ENCODE measurements at places on chromosomes 1 and 21.

GRCh38 chr1:42128964-42129363 lies 24.2 kb upstream of the GUCA2B start:
- no peak for DNase-seq

GRCh38 chr1:78570539-78570938 lies 49.7 kb upstream of the IFI44L start:
- DNase-seq, result no peak

DNA sequence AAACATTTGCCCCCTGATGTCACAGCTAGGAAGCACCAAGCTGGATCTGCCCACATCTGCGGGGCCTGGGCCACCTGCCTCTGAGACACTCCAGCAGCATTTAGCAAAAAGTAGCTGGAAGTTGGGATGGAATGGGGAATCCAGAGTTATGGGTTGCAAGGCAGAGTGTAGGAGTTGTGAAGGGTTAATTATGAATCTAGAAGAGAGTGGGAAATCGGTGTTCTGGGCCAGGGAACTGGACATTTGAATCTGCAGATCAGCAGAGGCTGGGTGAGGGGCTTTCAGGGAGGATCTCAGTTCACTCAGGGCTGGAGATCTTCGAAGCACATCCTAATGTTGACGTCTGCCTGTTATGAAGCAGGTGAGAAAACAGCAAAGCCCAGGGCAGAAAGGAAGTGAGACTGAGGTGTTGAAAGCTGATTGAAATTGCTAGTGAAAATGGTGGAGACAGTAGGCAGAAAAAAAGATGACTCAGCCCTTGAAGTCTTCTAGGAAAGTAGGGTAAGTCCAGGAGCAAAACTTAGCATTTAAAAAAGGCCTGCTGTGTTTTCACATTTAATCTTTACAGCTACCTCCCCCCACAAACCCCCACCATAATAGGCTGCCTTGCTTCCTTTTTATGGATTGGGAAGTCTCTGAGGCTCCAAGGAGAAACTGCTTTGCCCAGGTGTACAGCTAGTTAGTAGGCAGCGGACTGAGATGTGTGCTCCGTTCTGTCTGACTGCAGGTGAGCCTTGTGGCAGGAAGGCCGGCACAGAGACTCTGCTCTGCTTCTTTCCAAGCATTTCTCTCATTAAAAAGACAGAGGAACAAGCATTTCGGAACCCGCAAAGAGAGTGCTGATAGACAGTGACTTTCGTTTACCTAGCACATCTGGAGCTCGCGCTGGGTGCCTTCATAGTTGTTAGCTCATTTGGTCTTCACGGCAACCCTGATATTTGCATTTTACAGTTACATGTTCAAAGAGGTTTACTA lies 7.2 kb downstream of the VANGL1 start:
- DNase-seq, result no peak

DNA sequence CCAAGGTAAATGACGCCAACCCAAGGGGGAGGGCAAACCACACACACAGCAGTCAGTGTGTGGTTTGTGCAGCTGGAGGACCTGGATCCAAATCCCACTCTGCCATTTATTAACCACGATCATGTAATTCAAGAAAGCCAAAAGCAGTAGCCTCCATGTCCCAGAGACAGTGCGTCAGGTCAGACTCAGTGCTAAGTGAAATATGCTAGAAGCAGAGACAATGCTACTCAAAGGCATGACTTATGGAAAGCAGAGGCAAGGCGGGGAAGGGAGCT lies 13.6 kb downstream of the TTC39A start:
- DNase-seq, result no peak

DNA sequence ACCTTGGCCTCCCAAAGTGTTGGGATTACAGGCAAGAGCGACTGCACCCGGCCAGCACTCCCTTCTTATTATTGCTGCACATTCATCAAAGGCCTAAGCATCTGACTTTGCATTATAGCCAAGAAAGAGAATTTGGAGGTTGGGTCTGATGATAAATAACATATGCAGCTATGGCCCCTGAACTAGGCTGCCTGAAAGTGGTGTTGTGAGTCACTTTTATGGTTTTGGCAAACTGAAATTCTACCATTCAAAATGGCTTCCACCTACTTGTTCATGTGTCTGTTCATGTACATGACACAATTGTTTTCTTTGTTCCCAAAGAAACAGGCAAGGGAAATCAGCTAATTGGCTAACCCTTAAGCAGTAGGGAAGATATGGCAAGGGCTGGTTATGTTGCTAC lies 25.0 kb upstream of the UAP1 start:
- no peak for DNase-seq

DNA sequence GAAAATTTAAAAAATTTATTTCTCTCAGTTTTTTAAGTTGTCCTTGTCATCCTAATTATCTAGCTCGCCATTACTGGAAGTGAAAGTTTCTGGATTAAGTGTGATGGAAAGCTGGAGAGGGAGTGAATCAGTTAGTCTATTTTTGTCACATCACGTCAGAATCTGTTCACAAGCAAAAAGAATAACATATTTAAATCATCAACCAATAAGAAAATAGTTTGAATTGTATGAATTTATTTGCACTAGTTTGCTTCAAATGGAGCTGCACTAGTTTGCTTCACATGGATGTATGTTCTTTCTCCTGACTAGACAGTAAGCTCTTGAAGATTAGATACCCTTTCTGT lies 22.8 kb downstream of the PHC2 start:
- no peak for DNase-seq

DNA sequence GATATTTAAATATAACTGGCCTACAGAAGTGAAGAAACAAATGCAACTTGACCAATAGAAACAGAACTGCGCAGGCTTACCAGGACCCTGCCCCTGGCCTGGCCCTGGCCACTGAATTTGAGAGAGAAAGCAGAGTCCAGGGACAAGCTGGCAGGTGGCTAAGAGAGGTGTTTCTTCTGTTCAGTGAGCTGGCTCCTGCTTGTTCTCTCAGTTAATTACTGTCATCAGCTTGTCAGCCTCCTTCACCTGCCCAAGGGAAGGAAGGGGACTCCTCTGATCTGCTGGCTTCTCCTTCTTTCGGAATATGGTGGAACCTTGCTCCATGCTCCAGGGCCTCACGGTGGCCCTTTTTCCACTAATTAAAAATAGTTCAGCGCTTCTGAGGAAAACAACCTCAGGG lies 388.4 kb downstream of the DISC1 start:
- no peak for DNase-seq

DNA sequence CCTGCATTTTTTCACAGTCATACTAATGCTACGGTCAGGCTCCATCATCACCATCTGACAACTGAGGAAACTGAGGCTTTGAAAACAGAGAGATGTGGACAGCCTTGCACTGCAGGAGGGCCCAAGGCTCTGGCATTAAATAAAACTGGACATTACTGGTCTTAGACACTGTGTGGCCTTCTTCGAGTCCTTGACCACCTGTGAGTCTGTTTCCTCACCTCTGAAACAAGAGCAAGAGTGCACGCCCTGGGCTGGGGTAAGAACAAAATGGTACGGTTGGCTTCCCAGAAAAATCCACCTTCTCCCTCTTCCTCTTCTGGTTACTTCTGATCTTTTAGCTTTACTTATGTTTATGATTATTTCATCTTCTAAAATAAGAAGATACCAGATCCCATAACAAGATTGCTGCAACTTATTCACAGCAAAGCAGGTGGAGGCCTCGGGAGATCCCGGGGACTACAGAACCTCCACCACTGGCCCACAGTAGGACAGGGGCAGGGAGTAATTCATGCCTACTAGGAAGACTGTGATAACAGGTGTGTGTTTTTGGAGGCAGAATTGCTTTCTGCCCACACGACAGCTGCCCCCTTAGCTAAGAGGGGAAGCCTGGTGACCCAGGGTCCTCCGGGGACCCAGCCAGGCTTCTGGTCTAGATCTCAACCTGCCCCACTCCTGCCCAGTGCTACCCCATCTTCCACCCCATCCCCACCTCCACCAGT lies 156.4 kb upstream of the EDN2 start:
- no peak for DNase-seq

DNA sequence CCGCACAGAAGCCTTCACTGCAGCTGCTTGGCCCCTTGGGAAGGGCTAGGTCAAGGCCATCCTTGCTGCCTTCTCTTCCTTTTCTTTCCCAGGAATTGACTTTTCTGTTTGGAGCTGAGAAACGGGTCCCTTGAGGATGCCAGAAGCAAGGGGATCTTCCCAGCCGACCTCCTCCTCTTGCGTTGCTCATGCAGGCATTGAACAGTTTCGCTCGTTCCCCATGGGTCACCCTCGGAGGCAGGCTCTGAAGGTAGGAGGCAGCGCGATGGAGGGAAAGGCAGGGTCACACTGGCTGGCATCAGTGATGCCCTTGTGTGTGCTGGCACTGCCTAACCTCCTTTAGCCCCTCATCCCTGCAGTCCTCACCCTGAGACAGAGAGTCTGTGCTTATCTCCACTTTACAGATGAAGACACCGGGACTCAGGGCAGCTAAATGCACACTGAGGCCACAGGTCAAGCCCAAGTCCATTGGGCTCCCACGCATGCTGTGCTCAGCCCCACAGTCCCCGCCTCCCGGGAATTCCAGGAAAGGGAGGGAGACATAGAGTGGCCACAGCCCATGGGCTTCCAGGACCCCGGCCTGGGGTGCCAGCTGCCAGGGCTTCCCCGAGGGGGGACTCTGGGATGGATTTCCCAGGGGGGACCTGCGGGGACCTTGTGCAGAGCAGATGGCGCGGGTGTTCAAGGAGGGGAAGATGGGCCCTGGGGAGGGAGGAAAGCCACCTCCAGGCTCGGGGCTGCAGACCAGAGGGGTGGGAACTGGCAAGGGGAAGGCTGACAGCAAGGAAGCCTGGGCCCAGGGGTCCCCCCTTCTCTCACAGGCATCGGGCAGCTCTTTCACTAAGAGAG lies 90.2 kb downstream of the SPSB1 start:
- DNase-seq, result no peak

DNA sequence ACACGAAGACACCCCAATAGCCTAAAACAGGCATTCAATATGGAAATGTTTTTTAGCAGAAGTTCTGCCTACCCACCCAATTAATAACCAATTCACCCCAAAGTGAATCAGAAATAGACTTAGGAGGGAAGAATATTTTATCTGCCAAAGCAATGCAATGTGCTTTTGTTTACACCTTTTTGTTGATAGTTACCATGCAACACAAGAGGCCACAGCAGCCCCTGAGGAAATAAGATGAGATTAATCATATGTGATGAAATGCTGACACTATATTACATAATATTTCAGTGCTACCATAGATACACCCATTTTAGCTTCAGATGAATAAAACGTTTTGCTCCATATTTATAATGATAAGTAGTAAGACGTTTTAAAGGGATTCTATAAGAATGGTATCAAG lies 60.9 kb upstream of the RGS2 start:
- DNase-seq, result no peak

- no peak for DNase-seq
Measured at GRCh38 chr1:72111662-72112061, 170.7 kb downstream of the NEGR1 start.

GRCh38 chr1:53683986-53684740 lies 54.8 kb downstream of the GLIS1 start:
- no peak for DNase-seq

DNA sequence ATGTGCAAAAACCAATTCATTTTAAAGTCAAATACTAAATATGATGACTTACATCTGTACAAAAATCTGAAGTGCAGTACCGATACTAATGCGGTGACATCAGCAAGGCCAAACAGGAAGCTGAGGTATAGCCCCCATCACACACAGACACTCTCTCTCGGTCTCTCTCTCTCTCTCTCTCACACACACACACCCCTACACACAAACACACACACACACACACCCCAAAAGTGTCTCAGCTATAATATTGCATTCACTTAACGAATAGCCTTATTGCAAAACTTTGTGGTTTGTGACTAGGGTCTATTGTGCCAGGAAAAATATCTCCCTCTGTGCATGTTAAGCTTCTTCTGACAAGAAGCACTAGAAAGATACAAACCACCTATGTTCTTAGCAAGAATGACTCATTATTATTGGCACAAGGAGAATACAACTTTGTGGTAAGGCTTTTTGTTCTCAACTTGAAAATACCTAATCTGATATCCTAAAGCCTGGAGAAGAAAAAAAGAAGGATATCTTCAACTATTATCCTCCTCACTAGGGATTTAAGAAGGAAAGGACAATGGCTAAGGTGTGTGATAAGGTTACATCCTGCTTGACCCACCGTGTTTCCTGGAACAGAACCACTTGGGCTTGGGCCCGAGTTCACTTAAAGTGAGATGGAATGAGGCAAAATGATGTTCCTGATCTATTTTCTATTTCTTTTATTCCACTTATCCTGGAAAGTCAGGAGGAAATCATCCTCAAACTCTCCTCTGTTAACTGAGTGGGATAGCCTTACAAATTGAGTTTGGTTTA lies 107.1 kb downstream of the NIBAN1 start:
- DNase-seq, result no peak

DNA sequence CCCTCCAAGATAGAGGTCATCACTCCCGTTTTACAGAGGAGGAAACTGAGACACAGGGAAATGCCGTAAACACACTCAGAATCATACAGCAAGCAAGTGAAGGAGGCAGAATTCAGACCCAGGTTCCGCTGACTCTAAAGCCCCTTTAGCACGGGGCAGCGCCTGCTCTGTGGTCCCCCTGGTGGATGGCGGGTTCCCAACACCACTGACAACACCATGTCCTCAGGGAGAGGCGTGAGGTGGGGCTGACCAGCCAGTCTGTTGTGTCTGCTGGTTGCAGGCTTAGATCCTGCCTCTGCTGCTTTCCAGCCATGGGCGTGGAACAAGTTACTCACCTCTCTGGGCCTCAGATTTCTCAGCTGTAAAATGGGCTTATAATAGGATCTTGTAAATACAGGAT lies 617.3 kb downstream of the MATN1 start:
- DNase-seq, result no peak

GRCh38 chr1:230087717-230088105 lies 20.7 kb downstream of the GALNT2 start:
- DNase-seq, result no peak

DNA sequence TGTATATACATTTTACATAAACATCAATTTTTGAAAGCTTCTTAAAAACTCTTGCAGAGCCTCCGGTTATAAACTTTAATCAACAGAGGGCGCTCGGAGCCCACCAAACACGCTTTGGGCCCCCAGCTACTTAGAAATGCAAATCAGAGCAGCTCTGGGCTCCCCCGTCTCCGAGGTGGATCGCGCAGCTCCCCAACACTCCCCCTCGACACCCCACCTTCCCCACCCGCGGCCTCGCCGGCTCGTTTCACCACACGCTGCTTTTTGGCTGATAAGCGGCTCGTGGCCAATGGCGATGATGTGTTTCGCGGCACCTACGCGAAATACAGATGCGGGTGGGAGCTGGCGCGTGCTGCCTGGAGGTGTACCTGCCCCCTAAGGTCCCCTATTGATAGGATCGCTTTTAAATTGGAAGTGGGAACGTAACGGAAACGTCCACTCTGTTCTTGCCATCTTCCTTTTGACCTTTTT lies 1.7 kb upstream of the KIF26B start:
- DNase-seq, result no peak

DNA sequence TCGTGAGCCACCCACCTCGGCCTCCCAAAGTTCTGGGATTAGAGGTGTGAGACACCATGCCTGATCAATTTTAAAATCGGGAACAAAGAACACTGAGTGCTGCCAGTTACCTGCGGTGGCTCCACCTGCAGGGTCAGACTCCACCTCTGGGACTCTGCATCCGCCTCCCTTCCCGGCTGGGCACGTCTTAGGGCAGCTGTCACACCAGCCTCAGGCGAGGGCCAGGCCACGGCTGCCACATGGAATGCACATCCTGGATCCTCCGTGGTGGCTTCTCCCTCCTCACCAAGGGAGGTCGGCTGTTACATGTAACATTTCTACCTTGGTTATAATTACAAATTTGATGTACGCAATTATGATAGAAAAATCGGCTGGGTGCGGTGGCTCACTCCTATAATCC lies 5.9 kb upstream of the MXRA8 start:
- DNase-seq, result no peak
